ENCODE measurements at places on chromosomes 6 and 20. TPM values are rescaled to one million over a fixed set of nuclear protein-coding genes. Genes with fewer than 3 reads are reported as not detected.

GRCh38 chr6:155504848-155505607 lies 49.4 kb upstream of the NOX3 start:
- peak overlapping the region; percentile 82 for H3K27ac ChIP-seq
- H3K4me1 ChIP-seq, result peaks cover 3% of the 10 kb centered on the region
- no peaks in the 10 kb centered on the region for H3K36me3 ChIP-seq
- H3K27me3 ChIP-seq, result no peaks in the 10 kb centered on the region
- no peak for DNase-seq

DNA sequence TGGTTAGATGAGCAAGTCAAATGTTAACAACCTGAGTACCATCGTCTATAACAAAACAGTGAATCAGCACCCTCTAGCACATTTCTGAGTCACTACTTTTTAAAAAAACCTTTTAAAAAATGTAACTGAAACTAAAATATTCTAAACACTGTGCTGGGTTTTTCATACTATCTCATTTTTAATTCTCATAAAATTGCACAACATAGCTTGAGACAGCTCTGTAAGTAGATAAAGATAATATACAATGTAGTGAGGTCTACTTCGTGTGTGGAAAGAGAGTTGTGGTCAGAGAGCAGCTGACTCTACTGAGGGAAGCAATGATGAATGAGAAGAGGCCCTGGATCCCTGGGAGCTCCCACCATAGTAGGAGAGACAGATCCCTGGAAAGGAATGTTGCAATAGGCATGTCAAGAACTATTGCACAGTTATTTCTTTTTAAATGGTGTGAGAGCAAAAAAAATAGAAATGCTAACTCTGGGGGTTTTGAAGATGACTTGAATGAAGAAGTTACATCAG lies 13.6 kb upstream of the CALHM6 start:
- no peak overlapping the region for H3K27ac ChIP-seq
- H3K4me1 ChIP-seq, result peaks cover 4% of the 10 kb centered on the region
- no peak for DNase-seq
- H3K4me3 ChIP-seq, result no peak overlapping the region
- H3K36me3 ChIP-seq, result no peaks in the 10 kb centered on the region

Gene SLC35F1
- 0.81 TPM for total RNA-seq

Gene TMEM217
- 2.2 TPM for total RNA-seq

Gene LGSN
- not detected for total RNA-seq

DNA sequence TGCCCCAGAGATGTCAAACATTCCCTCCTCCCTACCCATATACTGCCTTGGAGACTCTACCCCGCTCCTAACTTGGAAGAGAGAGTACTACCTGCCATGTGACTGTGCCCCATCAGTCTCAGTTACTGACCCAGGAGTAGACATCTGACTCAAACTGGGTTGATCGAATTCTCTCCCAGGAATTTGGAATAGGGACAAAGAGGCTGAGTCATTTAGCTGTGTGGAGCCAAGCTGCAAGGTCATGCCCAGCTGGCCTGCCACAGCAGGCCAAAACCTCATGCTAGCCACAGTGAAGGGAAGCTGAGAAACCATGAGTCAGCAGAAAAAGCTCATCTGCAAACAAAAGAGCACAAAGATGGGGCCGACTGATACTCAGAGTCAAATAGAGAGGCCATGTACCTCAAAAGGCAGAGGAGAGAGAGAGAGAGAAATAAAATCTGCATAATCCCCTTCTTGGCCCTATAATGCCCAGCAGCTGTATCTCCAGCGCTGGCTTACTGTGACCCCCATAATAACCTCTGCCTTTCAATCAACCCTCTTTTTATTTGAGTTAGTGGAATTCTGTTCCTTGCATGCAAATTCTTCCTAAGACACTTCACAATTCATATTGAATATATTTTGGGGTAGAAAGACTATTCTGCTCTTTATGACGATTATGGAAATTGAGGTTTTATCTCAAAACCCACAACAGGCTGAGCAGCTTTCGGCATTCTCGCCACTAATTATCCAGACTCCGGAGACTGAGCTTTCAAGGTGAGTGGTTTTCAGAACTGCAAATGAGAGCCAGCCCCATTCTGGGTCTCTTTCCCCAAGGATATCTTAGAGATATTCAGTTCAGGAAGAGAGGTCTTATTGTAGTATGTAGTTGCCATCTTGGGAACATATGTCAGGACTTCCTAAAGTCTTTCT lies 21.4 kb upstream of the AKIRIN2 start:
- H3K4me3 ChIP-seq, result no peak overlapping the region
- H3K4me1 ChIP-seq, result peaks cover 4% of the 10 kb centered on the region
- peak; percentile 82 for DNase-seq

Gene MARCKS
- 45.6 TPM for total RNA-seq

- no peaks in the 10 kb centered on the region for H3K27me3 ChIP-seq
- H3K36me3 ChIP-seq, result no peaks in the 10 kb centered on the region
- H3K4me1 ChIP-seq, result no peaks in the 10 kb centered on the region
- peak overlapping the region; percentile 68 for H3K27ac ChIP-seq
Measured at GRCh38 chr6:33272275-33273128, 627 bp downstream of the RPS18 start.

DNA sequence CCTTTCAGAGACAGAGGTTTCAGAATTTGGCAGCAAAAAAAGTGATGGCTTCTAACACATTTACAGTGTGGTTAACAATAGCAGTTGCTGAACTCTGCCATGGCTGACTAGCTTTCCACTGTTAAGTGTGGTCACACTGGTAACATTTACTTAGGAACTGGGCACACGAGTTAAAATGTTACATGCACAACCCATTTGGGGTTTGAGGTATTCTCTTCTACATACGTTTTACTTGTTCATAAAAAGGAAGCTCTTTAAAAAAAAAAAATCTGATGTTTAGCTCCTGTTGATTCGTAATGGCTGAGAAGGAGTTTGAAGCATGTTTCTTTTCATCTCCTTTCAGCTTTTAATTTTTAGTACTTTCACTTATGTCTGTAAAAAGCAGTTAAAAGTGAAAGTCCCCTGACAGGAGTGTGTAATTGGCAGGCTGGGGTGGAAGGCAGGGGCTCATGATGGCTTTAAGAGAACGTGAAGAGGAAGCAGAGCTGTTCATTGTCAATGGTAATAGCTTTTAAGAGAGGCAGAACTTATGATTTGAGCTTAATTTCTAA lies 245.9 kb downstream of the FARS2 start:
- H3K4me1 ChIP-seq, result no peaks in the 10 kb centered on the region
- H3K4me3 ChIP-seq, result no peak overlapping the region
- no peak overlapping the region for H3K27ac ChIP-seq
- H3K27me3 ChIP-seq, result no peaks in the 10 kb centered on the region
- H3K36me3 ChIP-seq, result no peaks in the 10 kb centered on the region

- H3K27me3 ChIP-seq, result no peaks in the 10 kb centered on the region
- H3K36me3 ChIP-seq, result no peaks in the 10 kb centered on the region
- H3K4me1 ChIP-seq, result no peaks in the 10 kb centered on the region
- DNase-seq, result no peak
Measured at GRCh38 chr6:1593958-1594314, 15.8 kb upstream of the FOXC1 start.

Gene ZC2HC1B
- not detected for total RNA-seq

Gene NRSN1
- total RNA-seq, result not detected

GRCh38 chr6:108723594-108723993 lies 124.6 kb upstream of the ARMC2 start:
- no peaks in the 10 kb centered on the region for H3K27me3 ChIP-seq
- no peaks in the 10 kb centered on the region for H3K4me1 ChIP-seq
- H3K4me3 ChIP-seq, result no peak overlapping the region

Gene XKR7
- not detected for total RNA-seq

- no peaks in the 10 kb centered on the region for H3K27me3 ChIP-seq
- no peaks in the 10 kb centered on the region for H3K36me3 ChIP-seq
- H3K4me3 ChIP-seq, result no peak overlapping the region
- DNase-seq, result no peak
Measured at GRCh38 chr6:13101409-13101808, 226.9 kb downstream of the TBC1D7 start.

- no peaks in the 10 kb centered on the region for H3K27me3 ChIP-seq
- no peaks in the 10 kb centered on the region for H3K36me3 ChIP-seq
- H3K27ac ChIP-seq, result no peak overlapping the region
- DNase-seq, result no peak
- no peaks in the 10 kb centered on the region for H3K4me1 ChIP-seq
Measured at GRCh38 chr6:106334646-106335448, 9.3 kb upstream of the ATG5 start.

- H3K27ac ChIP-seq, result no peak overlapping the region
- no peaks in the 10 kb centered on the region for H3K4me1 ChIP-seq
- peaks cover 2% of the 10 kb centered on the region for H3K27me3 ChIP-seq
- H3K4me3 ChIP-seq, result no peak overlapping the region
- DNase-seq, result no peak
Measured at GRCh38 chr6:38476141-38476540, 163.6 kb downstream of the BTBD9 start.

DNA sequence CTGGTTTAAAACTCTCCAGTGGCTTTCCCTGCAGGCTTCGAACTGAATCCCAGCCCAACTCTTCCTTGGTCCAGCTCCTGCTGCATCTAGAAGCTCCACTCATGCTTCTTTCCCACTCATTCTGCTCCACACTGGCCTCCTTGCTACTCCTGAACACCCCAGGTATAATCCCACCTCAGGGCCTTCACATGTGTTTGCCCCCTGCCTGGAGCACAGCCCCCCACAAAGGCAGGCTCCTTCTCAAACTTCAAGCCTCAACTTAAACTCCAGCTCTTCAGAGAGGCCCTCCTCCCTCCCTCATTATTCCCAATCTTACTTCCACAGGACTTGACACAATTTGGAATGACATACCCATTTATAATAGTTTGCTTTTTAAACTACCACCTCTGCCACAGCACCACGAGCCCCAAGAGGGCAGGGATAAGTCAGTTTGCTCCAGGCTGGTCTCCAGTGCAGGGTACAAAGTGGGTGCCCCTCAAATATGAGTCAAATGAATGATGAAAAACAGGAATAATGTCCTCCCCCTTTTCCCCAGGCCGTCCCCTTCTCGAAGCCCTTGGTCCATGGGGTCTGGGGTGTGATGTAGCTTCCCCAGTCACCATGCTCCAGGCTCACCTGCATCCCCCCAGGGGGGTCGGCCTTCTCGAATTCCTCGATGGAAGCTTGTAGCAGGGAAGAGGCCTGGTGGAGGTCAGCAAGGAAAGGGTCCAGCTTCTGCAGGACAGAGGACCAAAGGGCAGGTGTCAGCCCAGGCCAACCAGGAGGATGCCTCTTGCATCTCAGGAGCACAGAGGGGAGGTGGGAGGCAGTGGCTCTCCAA lies 37.4 kb downstream of the KIAA1755 start:
- H3K27me3 ChIP-seq, result no peaks in the 10 kb centered on the region
- H3K4me3 ChIP-seq, result no peak overlapping the region
- no peaks in the 10 kb centered on the region for H3K4me1 ChIP-seq
- H3K27ac ChIP-seq, result no peak overlapping the region
- peak; percentile 41 for DNase-seq

- no peak overlapping the region for H3K27ac ChIP-seq
- H3K36me3 ChIP-seq, result peaks cover 4% of the 10 kb centered on the region
- no peaks in the 10 kb centered on the region for H3K27me3 ChIP-seq
Measured at GRCh38 chr6:53290537-53291510, 57.9 kb downstream of the ELOVL5 start.

All from aorta (tissue), 5 donors.